Left renal pelvis (tissue), 4 donors: ENCODE measurements at places on chromosomes 2 and 18. TPM values are rescaled to one million over a fixed set of nuclear protein-coding genes. Genes with fewer than 3 reads are reported as not detected.

DNA sequence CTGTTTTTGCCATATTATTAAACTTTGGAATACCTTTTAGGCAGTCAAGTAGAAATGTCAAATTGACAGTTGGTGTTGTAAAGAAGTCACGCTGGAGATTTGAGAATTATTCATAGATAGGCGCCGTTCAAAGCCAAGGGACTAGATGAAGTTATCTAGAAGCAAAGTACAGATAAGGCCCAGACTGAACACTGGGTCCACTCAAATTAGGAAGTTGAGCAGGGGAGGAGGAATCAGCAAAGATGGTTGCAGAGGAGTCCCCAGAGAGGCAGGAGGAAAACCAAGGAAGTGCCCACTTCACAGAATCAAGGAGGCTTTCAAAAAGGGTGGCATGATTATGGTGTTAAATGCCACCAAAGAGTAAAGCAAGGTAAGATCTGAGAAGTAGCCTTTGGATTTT lies 9.6 kb upstream of the ALS2 start:
- no peak for DNase-seq

DNA sequence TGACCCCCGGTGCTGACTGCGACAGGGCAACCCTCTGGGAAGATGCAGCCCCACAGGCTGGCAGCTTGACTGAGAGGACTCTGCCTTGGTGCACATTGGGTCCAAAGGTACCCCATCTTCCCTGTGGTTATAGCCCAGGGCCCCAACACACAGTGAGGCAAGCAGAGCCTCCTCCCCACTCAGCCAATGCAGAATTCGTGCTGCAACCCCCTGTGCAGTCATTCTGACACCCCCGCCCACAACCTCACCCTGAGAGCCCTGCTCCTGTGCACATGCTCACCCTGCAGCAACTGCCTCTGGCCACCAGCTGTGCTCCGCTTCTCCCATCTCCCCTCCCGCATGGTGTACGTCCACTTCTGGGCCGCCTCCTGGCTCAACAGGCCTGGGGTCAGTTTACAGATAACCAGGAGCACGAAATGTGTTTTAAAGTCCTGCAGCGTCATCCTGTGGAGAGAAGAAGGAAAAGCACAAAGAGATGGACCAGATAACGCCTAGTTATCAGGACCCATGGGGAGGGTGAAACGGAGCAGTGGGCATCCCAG lies 24.4 kb downstream of the CAPN14 start:
- DNase-seq = no peak

DNA sequence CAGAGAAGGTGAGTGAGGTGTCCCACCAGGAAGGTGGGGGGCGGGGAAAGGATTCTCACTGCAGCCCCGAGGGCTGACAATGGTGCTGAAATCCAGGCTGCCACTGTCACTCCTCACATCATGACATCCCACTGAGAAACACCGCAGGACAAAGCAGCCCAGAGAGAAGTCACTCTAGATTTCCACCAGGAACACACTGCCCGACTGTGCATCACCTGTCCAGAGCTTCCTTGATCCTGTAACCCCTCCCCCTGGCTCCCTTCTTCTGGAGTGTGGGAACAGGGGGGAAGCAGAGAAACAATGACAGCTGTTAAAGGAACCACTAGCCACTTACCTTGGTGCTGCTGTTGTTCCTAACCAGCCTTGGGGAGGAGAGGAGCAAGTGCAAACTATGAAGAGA lies 69.9 kb downstream of the MRO start:
- DNase-seq = no peak

DNA sequence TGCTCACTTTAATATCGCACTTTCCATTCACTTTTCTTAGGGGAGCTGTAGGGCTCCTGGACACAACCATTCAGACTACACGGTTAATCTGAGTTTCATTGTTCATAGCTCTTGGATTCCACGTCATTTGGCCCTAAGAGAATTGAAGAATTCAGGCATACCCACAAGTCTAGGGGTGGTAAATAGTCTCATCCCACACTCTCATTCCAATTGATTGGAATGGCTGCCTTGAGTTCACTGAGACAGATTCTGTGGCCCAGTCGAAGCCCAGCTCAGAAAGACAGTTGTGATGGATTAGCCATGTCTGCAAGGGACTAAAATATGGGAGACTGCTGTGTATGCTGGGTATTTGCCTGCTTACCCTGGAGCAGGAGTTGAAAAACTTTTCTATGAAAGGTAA lies 124.6 kb downstream of the TFCP2L1 start:
- DNase-seq = no peak

- DNase-seq = no peak
Observed at GRCh38 chr2:186459009-186459408, 27.1 kb upstream of the ZC3H15 start.

- DNase-seq = no peak
Observed at GRCh38 chr2:40037303-40037702, 258.2 kb upstream of the THUMPD2 start.

- DNase-seq = no peak
Observed at GRCh38 chr18:10234912-10235660, 219.3 kb upstream of the APCDD1 start.

- no peak for DNase-seq
Observed at GRCh38 chr2:203534621-203535077, 452 bp downstream of the RAPH1 start.

DNA sequence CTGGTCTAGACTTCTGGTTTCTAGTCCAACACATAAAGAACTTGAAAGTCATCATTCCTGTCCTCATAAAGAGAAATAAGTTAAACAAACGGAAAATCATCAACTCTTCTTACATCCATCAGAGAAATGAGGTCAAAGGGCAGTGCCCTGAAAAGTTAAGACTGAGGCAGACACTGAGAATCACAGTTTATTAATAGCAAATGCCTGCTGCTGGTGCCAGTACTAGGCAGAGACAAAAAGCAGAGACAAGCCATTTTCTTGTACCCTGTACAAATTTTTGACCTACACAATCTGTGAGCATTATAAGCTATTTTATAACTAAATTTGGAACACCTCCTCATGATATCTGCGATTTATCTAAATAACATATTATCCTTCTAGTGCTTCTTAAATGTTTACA lies 36.8 kb downstream of the ATF2 start:
- no peak for DNase-seq

GRCh38 chr2:41967476-41968181 lies 80.2 kb upstream of the PKDCC start:
- no peak for DNase-seq

GRCh38 chr2:37300578-37300977 lies 24.1 kb downstream of the PRKD3 start:
- no peak for DNase-seq

DNA sequence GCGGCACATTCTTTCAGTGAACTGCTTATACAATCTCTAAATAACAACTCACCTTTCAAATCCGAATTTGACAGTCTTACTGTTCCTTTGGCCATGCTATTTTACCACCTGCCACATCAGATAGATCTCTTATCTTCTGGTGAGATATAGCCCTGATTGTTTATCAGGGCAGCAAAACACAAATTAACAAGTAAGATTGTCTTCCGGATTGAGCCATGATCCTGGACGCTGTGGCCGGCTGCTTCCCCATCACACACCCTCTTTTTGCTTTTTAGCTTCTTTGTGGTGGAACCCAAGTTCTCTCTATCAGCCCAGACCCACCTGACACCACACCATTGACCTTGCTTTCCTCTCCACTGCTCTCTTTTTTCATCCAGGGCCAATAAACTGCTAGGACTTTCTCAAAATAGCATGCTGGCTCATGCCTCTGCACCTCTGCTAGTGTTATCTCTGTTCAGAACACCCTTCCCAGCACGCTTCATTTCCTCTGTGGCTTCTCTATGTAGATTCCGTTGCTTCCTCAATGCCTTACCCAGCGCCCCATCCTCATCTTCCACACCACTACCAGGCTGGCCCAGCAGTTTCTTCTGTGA lies 111.8 kb upstream of the CNTNAP5 start:
- DNase-seq = no peak

DNA sequence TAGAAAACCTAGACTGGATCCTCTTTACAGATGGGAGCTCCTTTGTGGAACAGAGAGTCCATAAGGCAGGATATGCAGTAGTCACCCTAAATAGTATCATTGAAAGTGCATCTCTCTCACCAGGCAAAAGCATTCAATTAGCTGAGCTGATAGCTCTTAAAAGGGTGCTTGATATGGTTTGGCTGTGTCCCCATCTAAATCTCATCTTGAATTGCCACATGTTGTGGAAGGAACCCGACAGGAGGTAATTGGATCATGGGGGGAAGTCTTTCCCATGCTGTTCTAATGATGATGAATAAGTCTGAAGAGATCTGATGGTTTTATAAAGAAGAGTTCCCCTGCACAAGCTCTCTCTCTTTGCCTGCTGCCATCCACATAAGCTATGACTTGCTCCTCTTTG lies 96.2 kb upstream of the RMP24 start:
- DNase-seq = no peak

DNA sequence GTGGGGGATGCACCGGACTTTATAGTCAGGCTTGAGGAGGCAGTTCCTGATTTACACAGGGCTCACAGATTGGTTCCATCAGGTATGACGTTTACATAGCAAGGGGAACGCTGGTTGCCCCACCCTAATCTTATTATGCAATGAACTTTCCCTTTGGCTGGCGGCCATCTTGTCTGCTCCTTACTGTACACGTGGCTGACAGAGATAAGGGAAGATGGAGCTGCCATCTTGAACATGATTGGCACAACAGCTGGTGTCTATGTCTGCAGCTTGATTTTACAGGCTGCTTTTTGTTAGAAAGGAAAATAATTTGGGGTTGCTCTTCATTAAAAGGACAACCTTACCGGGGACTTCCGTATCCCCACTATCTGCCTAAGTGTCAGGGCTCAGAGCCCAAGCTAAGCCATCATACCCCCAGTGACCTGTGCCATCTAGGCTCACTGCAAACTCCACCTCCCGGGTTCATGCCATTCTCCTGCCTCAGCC lies 33.5 kb upstream of the ATG16L1 start:
- DNase-seq = no peak

DNA sequence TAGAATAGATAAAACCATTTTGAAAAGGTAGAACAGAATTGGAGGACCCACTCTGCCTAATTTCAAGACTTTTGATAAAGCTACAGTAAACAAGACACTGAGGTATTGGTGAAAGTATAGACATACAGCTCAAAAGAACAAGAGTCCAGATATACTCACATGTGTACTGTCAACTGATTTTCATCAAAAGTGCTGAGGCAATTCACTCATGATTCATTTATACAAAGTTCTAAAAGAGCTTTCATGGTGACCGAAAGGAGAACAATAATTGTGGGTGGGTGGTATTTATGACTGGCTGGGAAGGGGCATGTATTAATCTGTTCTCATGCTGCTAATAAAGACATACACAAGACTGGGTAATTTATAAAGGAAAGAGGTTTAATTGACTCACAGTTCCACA lies 7.3 kb downstream of the MAP4K3 start:
- no peak for DNase-seq

- no peak for DNase-seq
Observed at GRCh38 chr18:46672062-46672970, 15.3 kb upstream of the LOXHD1 start.

GRCh38 chr2:180947208-180947689 lies 33.2 kb upstream of the UBE2E3 start:
- no peak for DNase-seq

GRCh38 chr2:129862668-129863067 lies 116.8 kb upstream of the RAB6C start:
- DNase-seq = no peak

DNA sequence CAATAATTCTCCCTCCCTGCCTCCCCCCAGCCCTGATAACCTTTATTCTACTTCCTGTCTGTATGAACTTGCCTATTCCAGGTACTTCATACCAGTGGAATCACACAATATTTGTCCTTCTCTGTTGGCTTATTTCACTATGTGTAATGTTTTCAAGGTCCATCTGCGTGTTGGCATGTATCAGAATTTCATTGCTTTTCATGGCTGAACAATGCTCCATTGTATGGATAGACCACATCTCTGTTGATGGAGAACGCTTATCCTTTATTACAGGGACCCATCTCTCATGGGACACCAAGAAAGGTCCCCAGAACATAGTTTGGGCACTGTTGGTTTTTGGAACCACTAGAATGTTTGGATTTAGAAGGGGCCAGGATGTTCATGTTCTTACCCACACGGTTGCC lies 40.2 kb downstream of the ATOH8 start:
- no peak for DNase-seq

DNA sequence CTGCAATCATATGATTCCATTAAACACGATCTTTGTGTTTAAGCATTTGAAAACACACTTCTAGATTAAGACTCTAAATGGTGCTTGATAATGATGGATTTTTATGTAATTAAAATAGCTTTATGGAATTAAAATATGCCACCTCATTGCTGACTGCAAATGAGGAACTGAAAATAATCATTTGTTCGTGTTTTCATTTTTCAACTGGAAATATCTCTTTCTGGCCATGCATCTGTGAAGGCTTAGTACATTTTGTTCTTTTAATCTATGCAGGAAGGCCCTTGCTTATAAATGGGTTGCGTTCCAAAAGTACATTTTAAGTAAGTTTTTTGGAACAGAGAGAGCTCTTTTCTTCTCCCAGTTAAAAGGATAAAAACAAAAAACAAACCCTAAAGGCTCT lies 125.5 kb downstream of the MC4R start:
- no peak for DNase-seq

GRCh38 chr18:24470022-24470618 lies 9.7 kb downstream of the HRH4 start:
- DNase-seq = no peak

RETSAT gene
- polyA plus RNA-seq = 23.4 TPM

REG3G gene
- polyA plus RNA-seq = not detected

PRR30 gene
- polyA plus RNA-seq = not detected

ABCB11 gene
- 0.31 TPM for polyA plus RNA-seq

CCDC85A gene
- polyA plus RNA-seq = 2.0 TPM

VWA3B gene
- 0.94 TPM for polyA plus RNA-seq
